ENCODE measurements at places on chromosomes 2 and 18. TPM values are rescaled to one million over a fixed set of nuclear protein-coding genes. Genes with fewer than 3 reads are reported as not detected.
A peak's percentile ranks its signal among the peaks of the same experiment; 100 is the strongest.

The GTF3C2 gene
- polyA plus RNA-seq = 86.7 TPM

The FAM161A gene
- polyA plus RNA-seq = 32.7 TPM

The CYRIA gene
- polyA plus RNA-seq = 3.3 TPM

The ARHGAP25 gene
- 6.8 TPM for polyA plus RNA-seq

The NPAS2 gene
- polyA plus RNA-seq = 16.8 TPM

The LAMA3 gene
- 2.0 TPM for polyA plus RNA-seq

The DYNAP gene
- polyA plus RNA-seq = 0.08 TPM

The CFC1 gene
- polyA plus RNA-seq = not detected

The SLC16A14 gene
- 7.9 TPM for polyA plus RNA-seq

The ADCYAP1 gene
- 0.10 TPM for polyA plus RNA-seq

The NOL4 gene
- 2.8 TPM for polyA plus RNA-seq

DNA sequence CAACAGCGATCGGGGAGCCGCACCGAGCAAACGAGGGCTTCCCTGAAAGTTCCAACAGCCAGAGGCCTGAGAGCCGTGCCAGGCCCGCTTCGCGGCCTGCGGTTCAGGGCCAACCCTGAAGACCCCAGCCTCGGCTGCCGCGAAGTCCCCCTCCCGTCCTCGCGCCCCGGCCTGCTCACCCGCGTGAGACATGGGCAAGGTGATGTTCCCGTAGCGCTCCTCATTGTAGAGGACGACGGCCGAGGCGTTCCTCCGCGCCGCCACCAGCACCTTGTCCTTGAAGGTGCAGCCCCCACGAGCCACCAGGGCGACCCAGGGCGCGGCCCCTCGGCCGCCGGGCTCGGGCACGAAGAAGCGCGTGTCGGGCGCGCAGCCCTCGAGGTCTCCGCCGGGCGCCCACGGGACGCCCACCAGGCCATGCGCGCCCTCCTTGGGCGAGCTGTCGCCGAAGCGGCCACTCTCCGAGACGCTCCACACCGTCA is 510 bp downstream of the RNF149 start:
- DNase-seq = no peak

DNA sequence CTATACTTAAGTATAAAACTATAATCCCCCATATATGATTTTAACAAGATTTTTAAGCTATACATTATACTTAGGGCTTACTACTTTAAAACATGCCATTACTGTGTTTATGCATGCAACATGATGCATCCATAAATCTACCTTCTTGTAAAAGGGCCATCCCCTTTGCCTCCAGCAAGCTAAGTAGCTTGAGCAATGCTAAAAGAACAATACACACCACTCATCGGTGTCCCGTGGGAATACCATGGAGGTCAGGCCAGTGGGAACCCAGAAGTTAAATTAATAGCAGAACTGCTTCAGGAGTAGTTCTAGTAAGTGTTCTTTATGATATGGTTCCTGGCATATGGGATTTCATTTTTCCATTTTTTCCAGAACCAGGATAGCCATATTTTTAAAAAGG is 37.8 kb downstream of the SH3RF3 start:
- DNase-seq = no peak

GRCh38 chr2:55137024-55137958 is 87.0 kb upstream of the RTN4 start:
- no peak for DNase-seq

GRCh38 chr2:180732337-180732736 is 248.1 kb upstream of the UBE2E3 start:
- DNase-seq = no peak

GRCh38 chr2:158113741-158114295 is 12.1 kb downstream of the UPP2 start:
- DNase-seq = no peak

GRCh38 chr2:224518806-224519580 is 66.2 kb downstream of the CUL3 start:
- DNase-seq = no peak

DNA sequence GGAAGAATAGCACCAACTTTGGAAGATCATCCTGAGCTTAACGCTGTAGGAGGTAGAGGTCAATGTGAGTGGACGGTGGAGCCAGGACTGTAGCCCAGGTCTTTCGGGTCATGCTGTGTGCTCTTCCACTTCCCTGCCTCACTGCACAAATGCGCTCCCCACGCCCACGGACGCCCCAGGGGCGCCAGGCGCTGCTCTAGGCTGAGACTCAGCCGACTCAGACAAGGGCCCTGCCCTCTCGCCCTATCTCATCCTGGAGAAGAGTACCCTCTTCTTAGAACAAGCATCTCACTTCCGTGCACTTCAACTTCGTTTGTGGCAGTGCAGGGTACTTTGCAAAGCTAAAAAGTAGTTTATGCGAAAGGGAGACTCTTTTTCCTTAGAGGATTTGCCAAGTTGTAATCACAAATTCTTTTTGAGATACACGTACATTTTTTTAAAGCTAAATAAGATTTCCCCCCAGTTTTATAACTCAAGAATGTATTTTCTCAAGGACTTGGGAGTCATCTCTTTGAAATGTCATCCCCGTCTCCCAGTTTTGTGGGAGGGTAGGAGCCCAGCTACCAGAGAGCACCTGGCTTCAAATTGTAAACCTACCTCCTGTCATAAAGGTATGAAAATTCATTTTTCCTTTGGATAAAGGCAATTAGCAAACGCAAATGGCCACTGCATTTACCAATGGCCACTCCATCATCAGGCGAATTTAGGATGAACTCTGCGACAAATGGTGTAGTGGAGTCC is 1.2 kb upstream of the PRELID3A start:
- no peak for DNase-seq

DNA sequence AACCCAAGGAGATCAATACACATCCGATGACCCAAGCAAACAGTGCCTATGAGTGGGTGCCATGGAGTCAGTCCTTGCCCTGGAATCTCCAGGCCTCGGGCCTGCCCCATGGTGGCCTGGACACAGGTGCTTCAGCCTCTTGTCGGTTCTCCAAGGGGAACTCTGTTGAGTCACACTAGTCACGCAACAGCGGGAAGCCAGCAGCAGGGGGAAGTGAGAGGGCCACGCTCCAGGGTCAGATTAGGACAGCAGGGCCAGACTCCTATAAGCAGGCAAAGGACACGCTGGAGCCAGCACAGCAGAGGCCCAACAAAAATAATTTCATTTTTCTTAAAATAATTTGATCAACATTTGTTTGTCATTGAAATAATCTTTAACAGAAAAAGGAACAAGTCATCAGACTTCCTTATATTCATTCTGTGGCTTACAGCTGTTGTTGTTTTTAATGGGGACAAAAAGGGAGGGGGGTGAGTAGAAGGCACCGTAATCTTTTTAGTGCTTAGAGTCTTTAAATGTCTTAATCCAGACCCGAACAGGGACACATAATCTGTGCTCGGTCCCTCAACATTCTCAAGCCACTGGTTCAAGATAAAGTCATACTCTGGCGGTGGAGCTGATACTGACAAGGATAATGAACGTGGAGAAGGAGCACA is 16.4 kb upstream of the ARMC9 start:
- no peak for DNase-seq

- DNase-seq = no peak
Observed at GRCh38 chr2:232577841-232578240, 27.4 kb downstream of the EIF4E2 start.

DNA sequence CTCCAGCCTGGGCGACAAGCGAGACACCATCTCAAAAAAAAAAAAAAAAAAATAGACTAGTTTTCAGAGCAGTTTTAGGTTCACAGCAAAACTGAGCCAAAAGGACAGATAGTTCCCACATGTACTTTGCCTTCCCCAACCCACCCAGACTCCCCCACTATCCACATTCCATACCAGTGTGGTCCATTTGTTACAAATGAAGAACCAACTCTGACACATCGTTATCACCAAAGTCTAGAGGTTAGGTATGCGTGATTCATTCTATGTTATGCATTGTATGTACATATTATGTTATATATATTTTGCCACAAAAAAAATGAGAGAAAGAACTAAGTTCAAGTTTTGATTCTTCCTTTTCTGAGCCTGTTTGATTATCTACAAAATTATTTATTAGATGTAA is 3.5 kb downstream of the DUSP11 start:
- no peak for DNase-seq

DNA sequence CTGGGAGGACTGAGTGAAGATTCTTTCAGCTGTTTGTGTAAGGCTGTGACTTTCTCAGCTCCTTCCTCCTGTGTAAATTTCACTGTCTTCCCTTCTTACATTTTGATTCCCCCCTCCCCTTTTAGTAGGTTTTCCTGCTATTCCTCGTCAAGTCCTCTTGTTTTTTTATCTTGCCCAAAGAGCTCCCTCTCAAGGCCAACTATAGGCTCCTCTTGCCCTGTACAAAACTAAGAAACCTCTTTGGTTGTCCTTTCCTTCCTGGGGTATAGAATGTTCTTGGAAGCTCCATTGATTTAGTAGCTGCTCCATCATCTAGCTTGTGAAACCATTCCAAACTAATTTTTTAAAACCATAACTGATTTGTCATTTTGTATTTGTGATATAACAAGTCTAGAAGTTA is 7.3 kb downstream of the CCDC121 start:
- DNase-seq = no peak

DNA sequence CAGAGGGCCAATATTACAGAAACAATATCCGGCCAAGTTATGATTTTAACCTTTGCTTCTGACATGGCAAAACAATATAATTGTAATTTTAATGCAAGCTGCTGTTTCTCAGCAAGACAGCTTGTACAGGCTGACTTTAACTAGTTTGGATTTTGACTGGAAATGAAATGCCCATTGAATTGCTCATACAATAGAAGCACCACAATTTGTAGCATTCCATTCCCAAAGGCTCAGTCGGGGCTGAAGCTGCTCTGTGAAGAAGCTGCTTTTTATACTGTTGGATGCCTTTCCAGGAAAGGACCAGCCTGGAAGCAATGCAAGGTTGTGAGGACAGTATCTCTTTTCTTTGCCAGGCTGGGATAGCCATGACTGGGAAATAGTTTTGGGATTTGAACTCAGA is 677.0 kb upstream of the FANCL start:
- DNase-seq = no peak

DNA sequence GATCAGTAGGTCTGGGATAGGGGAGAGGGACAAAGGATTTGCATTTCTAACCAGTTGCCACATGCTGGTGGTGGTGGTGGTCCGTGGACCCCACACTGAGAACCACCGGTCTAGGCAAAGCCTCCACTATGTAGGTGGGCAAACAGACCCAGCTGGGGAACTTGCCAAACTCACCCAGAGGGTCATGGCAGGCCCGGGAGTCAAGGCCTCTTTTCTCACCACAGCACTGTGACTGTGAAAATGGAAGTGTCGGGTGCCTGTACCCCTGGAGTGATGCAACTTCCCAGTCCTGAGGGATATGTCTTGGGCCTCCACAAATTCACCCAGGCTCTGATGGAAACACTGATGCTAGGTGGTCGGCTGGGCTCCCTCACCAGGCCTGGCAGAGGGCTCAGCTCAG is 101.2 kb upstream of the SMAD2 start:
- DNase-seq = no peak

GRCh38 chr2:88471083-88471942 is 18.8 kb upstream of the FOXI3 start:
- DNase-seq = no peak

- DNase-seq = no peak
Observed at GRCh38 chr2:217054791-217055190, 194.9 kb upstream of the TNP1 start.

GRCh38 chr2:238138331-238139195 is at the start of gene KLHL30:
KLHL30 (plus strand) TSS chr2:238138668; CDS start chr2:238140755, 2,087 bp downstream.
- no peak for DNase-seq

DNA sequence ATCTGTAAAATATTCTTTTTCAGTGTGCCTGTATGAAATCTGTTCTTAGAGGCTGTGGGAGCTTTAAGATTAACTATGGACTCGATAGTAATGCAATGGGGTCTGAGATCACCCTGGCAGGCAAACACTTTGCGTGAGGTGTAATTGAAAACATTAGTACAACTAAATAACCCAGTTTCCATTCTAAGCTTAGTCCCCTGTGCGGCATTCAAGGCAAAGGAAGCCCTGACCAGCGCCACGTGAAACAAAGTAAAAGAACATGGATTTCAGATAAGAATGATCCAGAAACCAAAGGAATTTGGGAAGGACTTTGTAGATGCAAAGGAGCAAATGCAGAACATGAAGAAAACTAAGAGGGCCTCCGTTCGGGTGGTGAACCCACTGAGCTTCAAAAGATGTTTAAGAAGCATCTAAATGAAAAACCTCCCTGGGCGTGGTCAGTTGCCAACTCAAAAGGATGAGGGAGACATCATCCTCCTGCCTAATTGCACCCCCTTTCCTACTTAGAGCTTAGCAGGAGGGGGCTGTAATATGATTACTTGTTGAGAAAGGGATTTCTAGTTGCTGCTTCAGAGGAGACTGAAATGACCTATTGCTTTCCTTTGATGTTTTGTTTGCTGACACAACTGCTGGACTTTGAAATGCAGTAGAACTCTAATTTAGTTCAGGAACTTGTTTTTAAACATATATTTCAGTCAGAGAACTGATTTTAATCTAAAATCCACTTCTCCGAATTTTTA is 7.9 kb upstream of the CETN1 start:
- DNase-seq = peak; percentile 53

DNA sequence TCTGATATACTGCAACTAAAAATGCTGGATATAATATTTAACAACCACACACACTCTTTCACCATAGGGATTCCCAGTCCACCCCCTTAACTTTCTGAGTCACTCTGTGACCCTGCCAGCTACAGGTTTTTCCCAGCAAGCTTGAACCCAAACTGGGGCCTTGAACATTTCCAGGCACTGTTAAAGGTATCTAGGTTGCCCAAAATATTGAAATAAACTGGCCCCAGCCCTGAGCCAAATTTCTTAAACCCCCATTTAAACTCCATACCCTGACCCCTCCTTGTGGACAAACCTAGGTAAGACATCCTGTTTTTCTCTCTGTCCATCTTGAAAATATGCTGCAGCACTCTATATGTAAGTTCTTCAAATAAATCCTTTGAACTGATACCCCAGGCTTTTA is 19.7 kb upstream of the DCTN1 start:
- DNase-seq = no peak

DNA sequence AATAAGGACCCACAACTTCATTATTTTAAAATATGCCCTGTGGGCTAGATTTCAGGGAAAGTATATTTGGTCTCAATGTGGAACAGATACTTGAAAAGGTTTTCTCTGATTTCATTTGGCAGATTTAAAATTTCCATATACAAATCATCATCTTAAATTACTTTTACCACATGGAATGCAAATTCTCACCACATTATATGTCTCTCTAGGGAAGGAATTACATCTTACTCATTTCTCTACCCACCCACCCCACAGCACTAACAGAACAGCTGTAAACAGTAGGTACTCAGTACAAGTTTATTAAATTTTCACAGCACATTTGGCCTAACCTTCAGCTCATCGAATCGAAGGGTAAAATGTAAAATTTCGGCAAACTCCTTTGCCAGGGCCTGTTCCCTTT is 104.0 kb downstream of the CYRIA start:
- DNase-seq = no peak

DNA sequence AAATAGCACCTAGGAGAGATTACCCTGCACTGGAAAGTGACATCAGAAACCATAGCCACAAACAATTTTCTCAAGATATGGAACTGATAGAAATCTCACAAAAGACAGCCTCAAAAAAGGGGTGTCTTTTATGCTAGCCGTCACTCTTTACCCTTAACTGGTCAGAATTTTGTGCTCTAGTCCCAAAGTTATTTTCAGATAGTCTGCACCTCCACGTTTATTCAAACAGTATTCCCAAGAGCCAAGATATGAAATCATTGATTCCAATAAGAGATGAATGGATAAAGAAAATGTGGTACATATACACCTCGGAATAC is 23.5 kb upstream of the PMAIP1 start:
- no peak for DNase-seq
